Stimulated activated CD4-positive, alpha-beta T cell treated with anti-CD3 and anti-CD28 coated beads, Interleukin-1b, Interleukin-23, amount 100 ng/mL, for 1 hour (primary cell): ENCODE measurements at places on chromosomes 13 and 19.

GRCh38 chr13:110500341-110500740 is 61.2 kb downstream of the RAB20 start:
- no peak for DNase-seq

GRCh38 chr13:36696410-36697010 is 22.7 kb downstream of the SERTM1 start:
- no peak for DNase-seq

DNA sequence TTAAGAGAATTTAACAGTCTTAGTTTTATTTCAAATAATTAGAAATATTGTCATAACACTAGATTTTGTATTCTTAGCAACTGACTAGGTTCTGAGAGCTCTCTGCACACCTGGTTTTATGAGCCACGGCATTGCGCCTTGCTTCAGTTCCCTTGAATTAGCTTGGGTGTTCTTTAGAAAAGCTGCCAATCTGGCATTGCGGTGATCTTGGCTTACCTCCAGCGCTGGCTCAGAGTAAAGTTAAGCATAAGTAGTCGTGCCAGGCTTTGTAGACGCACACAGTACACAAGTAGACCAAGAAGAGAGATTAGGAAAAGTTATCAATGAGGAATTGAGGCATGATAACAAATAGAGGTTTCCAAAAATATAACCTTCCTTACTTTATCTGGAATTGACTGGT is 45.7 kb downstream of the TPP2 start:
- no peak for DNase-seq

DNA sequence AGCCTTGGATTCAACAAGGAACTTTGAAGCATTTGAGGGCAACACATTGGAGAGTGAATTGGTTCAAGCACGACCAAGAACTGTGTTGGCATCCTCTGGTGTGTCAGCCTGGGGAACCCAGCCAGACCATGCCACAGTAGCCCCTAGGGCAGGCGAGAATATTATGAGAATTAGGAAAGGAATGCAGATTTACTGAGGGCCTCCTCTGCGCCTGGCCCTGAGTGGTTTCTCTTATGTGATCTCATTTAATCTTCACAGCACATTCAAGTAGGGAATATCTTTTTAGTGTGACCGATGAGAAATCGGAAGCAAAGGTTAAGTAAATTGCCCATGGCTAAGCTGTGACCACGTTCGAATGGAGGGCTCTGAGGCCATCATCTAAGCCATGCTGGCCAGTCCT is 15.3 kb upstream of the ERICH6B start:
- no peak for DNase-seq

- DNase-seq, result no peak
Measured at GRCh38 chr19:50639121-50640112, at the start of gene SYT3. SYT3 (minus strand) TSS chr19:50639881; CDS start chr19:50637411, 2,470 bp downstream.

GRCh38 chr19:19495614-19496603 is 19.4 kb downstream of the TSSK6 start:
- no peak for DNase-seq

DNA sequence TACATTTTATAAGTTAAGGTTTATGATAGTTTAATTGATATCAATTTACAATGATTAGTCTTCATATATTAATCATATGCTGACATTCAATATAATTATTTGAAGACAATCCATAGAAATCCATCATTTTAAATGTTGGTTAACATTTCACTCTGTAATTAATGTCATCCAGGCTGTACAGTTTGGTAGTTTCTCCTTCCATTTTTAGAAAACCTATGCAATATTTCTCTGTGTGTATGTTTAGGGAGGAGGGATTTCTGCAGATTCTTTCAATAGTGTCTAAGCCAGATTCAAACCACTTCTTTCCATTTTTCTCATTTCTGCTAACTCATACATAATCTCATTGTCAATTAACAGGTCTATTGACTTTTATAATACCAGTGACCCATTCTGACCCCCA is 1159.0 kb upstream of the ATXN8OS start:
- no peak for DNase-seq

DNA sequence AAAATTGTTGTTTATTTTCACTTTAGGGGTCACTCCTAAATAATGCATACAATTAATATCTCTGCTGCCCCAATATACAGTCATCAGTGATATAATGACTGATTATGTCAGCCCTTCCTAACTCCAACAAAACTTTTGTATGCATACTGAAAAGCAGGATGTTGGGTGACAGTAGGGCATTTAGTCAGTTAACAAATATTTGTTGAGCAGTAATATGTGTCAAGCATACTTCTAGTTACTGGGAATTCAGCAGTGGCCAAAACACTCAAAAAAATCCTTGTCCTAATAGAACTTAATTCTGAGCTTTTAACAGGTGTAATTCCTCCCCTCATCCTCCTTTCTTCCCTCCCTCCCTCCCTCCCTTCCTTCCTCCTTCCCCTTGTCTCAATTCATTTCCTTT is 560.7 kb upstream of the KLHL1 start:
- no peak for DNase-seq
